ENCODE measurements at places on chromosomes 5 and 9.

- DNase-seq = no peak
Measured at GRCh38 chr5:74428876-74429275, 211.7 kb downstream of the ENC1 start.

DNA sequence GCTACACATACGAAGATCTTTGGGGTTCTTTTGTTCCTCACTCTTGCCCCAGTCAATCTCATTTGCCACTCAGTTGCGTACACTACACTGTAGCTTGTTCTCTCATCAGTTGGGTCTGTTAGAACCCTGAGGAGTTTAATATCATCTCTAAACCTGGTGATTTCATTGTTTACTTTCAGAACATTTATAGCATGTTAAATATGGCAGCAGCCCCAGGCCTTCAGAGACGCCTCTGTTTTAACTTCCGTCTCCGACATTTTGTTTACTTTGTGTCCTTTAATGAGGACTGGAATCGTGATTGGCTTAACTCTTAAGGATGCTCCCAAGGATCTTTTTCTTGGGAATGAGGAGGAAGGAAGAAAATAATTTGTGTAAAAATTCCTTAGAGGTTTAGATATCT, 510.1 kb downstream of the NR2F1-AS1 start:
- no peak for DNase-seq

- no peak for DNase-seq
Measured at GRCh38 chr5:56631719-56632118, 183.6 kb upstream of the MAP3K1 start.

- no peak for DNase-seq
Measured at GRCh38 chr9:93505541-93506132, 52.3 kb upstream of the FAM120AOS start.

- DNase-seq = no peak
Measured at GRCh38 chr5:130102375-130102774, 198.1 kb downstream of the CHSY3 start.

- DNase-seq = no peak
Measured at GRCh38 chr5:79774855-79775237, 85.2 kb downstream of the CMYA5 start.

- DNase-seq = no peak
Measured at GRCh38 chr9:126383406-126384046, 56.9 kb downstream of the MVB12B start.

DNA sequence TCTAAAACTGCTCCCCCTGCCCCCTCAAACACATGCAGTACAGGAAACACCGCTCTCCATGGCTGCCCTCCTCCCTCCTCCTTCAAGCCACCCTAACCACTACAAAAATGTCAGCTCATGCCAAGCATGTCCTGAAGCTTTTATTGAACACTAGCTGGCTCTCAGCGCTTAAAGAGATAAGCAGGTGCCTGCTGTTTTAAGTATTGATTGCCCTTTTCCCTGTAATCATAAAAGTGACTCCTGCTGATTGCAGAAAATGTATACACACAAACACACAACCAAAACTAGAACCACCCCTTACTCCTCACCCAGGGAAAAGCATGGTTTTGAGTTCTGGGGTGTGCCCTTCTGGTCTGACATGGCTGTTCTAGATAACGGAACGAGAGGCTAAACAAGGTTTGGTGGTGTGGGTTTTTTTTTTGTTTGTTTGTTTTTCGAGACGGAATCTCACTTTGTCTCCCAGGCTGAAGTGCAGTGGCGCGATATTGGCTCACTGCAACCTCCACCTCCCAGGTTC, 3.7 kb upstream of the UCK1 start:
- no peak for DNase-seq

DNA sequence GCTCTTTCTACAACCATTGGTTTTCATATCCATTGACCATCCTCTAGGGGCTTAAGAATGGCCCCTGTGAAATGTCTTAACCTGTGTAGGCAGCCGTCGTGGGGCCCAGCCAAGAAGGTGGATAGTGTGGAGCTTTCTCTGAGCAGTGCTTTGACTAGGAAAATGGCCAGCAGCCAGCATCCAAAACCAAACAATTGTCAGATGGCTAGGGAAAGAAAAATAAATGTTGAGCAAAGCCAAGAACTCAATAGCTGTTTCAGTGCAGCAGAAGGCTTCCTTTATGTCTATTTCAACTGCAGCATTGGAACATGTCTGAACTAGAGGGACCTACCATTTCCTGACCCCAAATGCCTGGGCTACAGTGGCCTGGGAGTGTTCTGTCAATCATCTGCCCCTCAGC, 374.9 kb downstream of the TLE4 start:
- no peak for DNase-seq

- DNase-seq = no peak
Measured at GRCh38 chr5:63043792-63044191, 465.2 kb downstream of the LRRC70 start.

DNA sequence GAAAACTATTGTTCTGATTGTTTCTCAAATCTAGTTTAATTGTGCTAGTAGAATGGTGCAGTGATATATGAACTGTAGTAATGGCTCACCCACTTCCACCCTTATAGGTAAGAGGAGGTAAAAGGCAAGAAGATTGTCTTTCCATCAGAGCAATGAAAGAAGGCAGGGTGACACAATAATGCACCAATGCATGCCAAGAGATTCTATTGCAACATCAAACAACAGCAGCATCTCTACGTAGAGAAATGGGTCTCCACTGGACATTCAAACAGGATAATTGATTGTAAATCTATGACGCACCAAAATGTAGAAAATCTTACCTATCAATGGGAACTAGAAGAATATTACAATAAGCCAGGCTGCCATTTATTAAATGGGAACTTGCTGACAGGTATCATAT, 107.0 kb upstream of the ISL1 start:
- no peak for DNase-seq

DNA sequence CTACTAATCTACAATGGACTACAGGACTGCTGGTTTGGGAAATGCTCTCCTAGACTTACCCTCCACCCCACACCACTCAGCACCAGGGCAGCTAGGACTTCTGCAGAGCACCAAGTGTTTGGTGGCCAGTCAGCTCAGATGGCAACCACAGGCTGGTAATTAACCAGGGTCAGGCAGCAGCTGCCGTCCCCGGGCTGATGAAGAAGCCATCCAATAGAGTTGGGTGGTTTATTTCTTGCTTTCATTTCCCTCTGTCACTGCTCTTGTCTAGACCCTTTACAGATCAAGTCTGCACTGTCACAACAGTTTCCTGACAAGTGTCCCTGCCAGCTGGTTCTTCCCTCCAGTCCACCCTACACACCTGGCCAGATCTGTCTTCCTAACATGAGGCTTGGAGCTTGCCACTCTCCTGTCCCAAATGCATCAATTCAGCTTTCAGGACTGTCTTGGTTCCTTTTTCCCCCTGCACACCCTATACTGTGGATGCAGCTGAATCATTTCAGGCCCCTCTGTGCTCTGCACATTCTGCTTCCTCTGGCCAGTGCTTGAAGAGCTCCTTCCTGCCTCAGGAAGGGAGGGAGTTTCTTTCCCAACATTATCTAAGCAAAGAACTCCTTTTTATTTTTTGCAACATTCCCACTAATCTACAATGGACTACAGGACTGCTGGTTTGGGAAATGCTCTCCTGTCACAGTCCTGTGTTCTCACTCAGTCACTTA, 30.2 kb upstream of the HSPA9 start:
- DNase-seq = no peak

DNA sequence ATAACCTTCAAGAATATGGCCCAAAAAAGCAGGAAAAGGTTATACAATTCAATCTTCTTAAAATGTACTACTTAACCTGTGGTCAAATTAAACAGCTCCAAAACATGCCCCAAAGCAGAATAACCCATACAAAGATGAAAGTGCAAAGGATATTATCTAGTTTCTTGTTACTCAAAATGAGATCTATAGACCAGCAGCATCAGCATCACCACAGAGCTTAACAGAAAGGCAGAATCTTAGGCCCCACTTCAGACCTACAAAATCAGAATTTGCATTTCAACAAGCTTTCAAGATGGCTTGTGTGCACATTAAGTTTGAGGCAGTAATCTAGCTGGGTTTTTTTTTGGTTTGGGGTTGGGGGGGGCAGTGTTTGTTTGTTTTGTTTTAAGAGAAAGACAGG, 54.0 kb downstream of the SCAI start:
- DNase-seq = no peak

GRCh38 chr5:154757814-154758406, 2.7 kb downstream of the LARP1 start:
- DNase-seq = no peak

GRCh38 chr9:4035777-4036176, 264.1 kb downstream of the GLIS3 start:
- no peak for DNase-seq

- no peak for DNase-seq
Measured at GRCh38 chr5:57721226-57721625, 238.6 kb upstream of the ACTBL2 start.

DNA sequence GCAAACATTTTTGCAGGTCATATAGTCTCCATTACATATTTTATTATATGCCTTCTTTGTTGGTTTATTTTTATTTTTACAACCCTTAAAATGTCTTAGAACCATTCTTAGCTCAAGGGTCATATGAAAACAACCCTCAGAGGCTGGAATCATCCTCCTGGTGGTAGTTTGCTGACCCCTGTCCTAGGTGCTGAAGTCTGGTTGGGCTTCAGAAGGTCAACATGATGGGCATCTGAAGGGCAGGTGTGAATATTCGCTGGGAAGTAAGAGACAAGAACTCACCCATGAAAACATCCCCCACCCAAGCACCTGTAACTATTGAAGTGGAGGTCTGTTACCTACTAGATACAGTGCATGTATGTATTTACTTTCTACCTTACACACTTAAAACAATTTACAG, 75.4 kb downstream of the OSMR start:
- no peak for DNase-seq

DNA sequence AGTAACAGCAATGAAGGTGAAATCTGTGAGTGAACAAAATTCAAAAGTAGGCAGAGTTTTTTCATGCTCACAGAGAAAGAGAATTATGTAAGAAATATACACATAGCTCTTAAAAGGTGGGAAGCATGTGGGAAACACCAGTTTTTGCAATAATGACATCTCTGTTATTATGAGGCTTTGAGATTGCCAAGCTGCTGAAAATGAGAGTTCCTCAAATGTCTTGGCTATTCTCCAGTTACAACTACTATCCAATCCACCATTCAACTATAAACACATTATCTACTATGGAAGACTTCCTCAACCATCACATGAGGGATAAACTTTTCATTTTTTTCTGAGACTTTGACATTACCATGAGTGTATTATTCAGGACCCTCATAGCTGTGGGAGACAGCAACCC, 420.8 kb upstream of the ACTBL2 start:
- no peak for DNase-seq

GRCh38 chr9:127418037-127418471, 6.1 kb upstream of the ZNF79 start:
- DNase-seq = no peak

- no peak for DNase-seq
Measured at GRCh38 chr9:109463924-109464625, 34.0 kb downstream of the PTPN3 start.

DNA sequence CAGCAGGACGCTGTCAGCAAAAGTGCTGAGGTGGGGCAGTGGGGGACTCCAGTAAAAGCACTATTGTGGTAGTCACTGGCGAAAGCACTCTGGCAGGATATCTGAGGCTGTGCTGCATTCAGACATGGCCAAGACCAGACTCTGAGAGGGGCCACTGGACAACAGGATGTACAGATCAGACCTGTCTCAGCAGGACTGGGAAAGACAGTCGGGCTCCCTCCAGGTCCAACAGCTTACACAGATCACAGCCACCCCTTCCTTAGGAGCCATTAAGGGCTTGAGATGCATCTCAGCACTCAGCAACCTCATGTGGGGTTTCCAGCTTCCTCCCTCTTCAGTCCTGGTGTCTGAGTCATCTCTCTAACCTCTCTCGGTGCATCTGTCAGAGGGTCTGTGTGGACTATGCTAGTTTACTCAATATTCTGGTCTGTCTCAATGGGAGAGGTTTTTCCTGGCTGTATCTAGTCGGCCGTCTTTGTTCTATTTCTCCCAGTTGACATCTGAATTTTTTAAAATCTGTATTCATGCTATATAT, 154.5 kb downstream of the CWC27 start:
- DNase-seq = no peak

GRCh38 chr5:167767795-167768194, 523.6 kb upstream of the WWC1 start:
- no peak for DNase-seq

DNA sequence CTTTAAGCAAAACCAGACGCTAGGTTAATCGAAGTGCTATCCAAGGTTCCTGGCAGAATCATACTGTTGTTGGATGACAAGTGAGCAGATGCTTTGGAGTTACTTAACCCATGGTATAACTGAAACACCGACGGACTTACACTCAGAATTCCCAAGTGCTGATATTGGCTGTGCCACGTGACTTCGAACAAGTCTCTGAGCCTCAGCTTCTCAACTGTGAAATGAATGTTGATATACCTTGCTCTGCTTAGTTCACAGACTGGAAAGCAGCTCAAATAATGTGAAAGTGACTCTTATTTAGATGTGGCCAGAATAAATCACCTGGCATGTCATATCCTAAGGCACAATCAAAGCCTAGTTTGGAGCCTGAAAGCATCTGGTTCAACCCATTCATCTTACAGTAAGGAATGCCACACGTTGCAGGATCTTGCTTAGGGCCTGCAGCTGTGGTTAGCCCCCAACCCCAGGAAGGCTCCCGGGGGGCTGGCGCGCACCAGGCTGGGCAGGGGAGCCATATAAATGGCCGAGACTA, 759 bp downstream of the GEMIN5 start:
- no peak for DNase-seq

DNA sequence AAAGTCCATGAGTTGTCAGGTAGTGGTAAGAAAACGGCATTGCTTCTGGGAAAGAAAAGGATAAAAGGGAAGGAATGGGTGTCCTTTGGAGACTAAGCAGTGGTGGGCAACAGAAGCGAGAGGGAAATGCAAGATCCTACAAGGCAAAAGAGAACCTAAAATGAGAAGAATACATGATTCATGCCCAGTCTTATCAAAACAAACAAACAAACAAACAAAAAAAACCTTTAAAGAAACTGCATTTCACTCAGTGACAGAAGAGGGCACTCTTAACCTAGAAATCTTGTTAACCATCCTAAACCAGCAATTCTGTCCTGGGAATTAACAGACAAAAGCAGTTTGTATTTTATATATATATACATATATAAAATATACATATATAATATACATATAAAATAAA, 88.5 kb downstream of the SUSD1 start:
- no peak for DNase-seq

DNA sequence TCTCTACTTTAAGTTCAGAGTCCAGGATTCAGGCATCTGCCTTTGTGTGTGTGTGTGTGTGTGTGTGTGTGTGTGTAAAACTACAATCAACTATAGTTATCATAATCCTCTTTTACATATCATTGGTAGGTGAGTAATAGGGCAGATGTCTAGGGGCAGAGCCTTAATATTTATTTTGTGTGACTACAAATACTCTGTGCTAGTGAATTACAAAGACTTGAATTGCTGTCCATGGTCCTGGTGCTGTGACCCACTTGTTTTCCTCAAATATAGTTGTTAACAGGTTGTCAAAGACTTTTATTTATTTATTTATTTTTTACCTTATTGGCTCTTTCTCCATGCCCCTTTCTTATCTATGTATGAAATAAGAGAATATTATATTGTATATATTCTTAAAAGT, 196.8 kb downstream of the ANXA1 start:
- no peak for DNase-seq

GRCh38 chr9:133377721-133378216, 1.6 kb downstream of the STKLD1 start:
- peak; percentile 34 for DNase-seq

Data from fibroblast of the conjunctiva (primary cell).